ENCODE measurements at places on chromosomes 3 and 15. TPM values are rescaled to one million over a fixed set of nuclear protein-coding genes. Genes with fewer than 3 reads are reported as not detected.

The SLC51A gene
- total RNA-seq: not detected

The LINGO1 gene
- not detected for total RNA-seq

The WNT7A gene
- 0.11 TPM for total RNA-seq

The GLT8D1 gene
- total RNA-seq: 37.3 TPM

The CCR8 gene
- total RNA-seq: 0.87 TPM

The STX19 gene
- total RNA-seq: not detected

The CCDC191 gene
- 1.4 TPM for total RNA-seq

The SOX14 gene
- total RNA-seq: not detected

The LMAN1L gene
- 0.82 TPM for total RNA-seq

The ZBED2 gene
- total RNA-seq: 664 TPM

The IL5RA gene
- total RNA-seq: 0.79 TPM

DNA sequence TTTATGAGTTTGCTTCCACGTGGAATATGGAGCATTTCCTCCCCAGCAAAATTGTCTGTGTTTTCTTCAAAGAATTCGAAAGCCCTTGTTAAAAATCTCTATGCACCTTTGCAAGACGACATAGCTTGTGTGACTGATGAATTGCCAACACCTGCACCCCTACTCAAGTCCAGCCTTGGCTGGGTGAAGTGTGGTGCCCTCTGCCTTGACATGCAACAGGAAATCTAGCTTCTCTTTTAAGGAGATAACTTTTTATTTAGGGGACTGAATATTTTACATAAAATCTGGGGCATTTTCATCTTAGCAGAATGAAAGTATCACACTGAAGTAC, 647 bp downstream of the HMG20A start:
- no peak for ATAC-seq

- peak; percentile 84 for ATAC-seq
Observed at GRCh38 chr15:38297623-38298388, 45.2 kb downstream of the SPRED1 start.

- peak; percentile 14 for ATAC-seq
Observed at GRCh38 chr3:191345334-191345733, 15.0 kb upstream of the UTS2B start.

DNA sequence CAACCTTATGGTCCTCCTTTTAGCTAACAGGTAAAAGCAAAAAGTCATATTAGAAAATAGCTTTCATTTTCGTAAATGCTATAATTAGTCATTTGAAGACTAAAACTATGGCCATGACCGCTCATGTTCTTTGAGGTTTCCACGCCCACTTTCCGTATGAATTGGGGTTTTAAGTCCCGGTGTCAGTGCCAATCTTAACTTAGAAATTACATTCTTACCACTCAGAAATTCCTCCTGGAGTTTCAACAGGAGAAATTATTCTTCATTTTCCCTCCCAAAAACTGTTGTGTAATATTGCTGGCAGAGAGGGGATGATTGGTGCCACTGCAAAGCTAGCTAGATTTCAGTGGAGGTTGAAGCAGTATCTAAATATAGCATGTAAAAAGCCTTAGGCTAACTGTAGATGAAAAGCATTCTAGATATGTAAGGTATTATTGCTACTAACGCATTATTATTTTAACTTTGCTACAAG, 71.0 kb upstream of the MDFIC2 start:
- ATAC-seq: no peak

DNA sequence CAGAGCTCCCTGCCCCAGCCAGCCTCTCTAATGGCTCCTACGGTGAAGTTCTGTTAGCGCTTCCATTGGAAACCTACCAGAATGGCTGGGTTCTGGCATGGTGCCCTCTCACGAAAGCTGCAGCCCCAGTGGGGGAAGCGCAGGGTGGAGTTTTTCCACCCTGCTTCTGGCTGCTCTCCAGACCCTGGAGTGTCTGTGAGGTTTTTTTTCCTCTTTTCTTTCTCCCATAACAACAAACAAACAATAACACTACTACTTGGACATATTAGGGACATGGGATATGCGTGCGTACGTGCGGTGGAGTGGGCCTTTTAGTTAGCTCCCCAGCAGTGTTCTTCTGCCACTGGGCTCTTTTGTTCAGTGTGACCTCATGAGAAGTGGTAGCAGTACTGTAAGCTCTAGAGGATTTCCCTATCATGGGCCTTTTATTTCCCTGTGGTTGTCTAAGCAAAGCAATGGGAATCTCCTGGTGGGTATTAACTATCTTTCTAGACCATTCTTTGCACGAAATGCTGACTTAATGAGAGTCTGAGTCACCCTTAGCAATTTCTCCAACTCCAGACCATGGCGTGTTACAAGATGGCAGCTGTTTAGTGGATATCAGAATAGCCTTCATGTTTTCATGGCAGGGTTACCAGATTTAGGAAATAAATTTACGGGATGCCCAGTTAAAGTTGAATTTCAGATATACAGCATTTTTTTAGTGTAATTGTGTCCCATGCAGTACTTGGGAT, 161.9 kb downstream of the FNDC3B start:
- no peak for ATAC-seq

DNA sequence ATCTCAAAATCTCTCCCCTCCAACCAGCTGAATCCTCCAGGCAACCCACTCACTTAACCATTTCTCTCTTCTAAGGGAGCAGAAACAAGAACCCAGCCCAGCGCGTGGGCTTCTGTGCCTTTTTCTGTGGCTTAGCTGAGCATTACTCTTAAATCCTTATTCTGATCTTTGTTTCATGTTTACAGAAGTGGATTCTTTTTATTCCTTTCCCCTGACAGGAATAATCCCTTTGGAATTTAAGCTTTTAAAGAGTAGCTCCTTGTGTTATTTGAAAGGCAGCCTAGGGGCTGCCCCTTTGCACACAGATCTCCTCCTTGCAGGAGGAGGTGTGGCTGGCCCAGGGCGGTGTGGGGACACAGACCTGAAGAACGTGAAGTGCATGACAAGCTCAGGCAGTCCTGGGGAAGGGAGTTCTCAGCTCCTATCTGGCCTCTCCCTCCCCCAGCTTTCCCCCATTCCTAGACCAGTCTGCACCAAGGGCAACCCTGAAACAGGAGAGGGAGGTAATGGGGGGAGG, 77.1 kb upstream of the UBE2E1 start:
- no peak for ATAC-seq

GRCh38 chr3:140223631-140224030, 288.6 kb downstream of the CLSTN2 start:
- no peak for ATAC-seq

DNA sequence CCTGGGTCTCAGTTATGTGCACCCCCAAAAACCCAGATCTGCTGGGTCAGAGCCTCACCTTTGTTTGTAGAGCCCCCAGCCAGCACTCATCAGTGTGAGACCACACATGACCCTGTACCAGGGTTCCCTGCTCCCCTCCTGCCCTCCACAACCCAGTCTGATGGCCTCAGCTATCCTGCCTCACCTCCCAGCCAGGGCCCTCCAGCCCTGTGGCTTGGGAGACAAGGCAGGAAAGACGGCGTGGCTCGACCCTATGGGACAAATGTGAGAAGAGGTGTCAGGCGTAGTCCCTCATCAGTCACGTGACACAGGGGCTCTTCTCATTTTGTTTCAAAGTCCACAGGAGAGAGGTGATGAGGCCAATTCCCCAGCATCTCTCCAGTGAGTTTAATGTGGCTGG, 28.3 kb upstream of the PRR23E start:
- ATAC-seq: no peak

DNA sequence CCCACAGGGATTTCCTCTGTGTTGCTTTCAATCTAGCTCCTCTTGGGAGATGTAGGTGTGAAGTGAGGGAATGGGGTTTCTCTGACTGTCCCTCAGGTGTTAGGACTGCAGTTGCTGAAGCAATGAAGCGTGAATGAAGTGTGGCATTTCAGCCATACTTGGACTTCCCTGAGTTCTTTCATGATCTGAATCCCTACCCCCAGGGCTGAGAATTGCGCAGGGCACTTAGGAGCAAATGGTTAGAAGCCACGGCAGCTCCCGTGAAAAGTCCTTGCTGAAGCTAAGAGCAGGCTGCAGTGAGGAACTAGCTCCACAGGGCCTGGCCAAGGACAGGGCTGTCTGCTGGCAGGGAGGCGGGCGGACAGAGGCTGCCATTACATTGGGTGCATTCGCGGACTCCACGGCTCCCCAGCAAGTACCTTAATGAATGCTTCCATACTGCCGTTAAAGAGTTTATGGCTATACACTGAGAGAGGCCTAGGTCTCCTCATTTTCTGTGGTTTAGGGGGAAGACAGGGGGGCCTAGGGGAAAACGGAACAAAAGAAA, 69.0 kb upstream of the RAD18 start:
- ATAC-seq: no peak

DNA sequence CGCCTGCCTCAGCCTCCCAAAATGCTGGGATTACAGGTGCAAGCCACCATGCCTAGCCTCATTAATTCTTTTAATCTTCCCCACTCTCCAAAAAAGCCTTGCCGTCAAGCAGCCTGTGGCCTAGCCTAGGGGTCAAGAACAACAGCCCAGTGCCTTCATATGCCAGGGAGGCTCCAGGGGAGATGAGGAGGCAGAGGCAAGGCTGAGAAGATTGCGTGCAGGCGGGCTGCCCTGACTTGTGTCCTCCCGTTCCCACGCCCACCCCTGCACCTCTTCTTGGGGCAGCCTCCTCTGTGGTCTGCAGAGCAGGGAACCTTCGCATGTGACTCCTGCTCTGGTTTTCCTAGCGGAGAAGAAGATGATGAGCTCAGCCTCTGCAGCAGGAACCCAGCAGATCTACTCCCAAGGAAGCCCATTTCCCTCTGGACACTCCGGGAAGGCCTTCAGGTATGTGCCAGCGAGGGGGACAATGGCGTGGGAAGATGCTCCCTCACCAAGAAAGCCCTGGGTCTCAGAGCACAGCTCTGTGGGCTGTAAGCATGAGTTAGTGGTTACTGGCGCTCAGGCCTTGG, 118.5 kb upstream of the ABHD17C start:
- ATAC-seq: no peak

- ATAC-seq: no peak
Observed at GRCh38 chr3:32842531-32842931, 24.7 kb downstream of the TRIM71 start.

- ATAC-seq: peak; percentile 71
Observed at GRCh38 chr3:52838561-52839267, 3.9 kb upstream of the MUSTN1 start.

GRCh38 chr3:161852744-161853143, 356.1 kb downstream of the OTOL1 start:
- ATAC-seq: no peak

DNA sequence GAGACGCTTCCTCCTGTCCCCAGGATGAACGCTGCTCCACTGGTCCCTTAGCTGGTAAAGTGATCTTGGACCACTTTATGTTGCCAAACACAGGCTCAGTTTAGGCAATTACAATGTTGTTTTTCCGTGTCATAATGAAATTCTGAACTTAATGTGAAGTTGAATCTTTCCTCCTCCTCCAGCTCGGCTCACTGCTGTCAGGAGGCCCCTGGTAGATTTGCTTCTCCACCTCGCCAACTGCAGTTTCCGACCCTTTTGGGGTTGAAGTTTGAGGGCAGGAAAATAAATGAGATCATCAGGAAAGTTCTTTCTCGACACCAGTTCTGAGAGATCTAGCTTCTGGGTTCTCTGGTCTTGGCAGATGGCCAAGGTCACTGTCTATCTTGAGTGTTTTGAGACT, 27.8 kb downstream of the CFAP161 start:
- ATAC-seq: peak; percentile 60

- no peak for ATAC-seq
Observed at GRCh38 chr3:71857956-71858355, 73.0 kb upstream of the PROK2 start.

- ATAC-seq: no peak
Observed at GRCh38 chr15:77228828-77229227, 157.9 kb upstream of the TSPAN3 start.

DNA sequence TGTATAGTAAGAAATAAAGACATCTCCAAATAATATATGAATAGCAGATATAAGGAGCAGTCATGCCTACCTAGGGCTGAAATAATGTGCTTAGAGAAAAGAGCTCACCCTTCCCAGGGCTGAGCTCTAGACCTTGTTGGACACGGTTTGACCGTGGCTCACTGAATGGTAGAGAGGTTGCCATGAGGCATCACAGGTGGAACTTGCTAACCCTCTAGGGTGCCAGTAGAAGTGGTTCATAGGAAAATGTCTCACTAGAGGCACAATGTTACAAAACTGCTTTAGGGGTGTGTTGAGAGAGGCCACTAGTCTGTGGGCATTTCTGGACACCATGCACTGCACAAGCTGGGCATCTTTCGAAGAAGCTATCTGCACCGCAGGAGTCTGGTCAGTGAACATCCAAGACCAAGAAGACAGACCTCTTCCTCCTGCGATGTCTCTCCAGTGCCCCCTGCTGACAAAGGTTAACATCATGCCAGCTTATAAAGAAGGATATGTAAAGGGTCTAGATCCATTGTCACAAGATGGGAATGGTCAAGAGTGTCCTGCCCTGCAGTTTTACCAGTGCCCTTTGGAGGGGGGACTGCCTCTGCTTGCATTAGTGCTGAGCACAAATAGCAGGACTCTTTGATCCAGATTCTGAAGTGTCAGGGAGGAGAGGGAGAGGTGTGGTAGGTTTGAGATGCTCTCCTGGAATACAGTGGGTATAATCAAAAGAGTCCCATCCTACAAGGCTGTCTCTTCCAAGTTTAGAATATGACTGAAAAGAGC, 266.8 kb downstream of the ZNF385D start:
- ATAC-seq: no peak

- no peak for ATAC-seq
Observed at GRCh38 chr3:21654241-21654640, 96.8 kb downstream of the ZNF385D start.

- ATAC-seq: no peak
Observed at GRCh38 chr15:65204236-65204930, 6.9 kb downstream of the CILP start.

DNA sequence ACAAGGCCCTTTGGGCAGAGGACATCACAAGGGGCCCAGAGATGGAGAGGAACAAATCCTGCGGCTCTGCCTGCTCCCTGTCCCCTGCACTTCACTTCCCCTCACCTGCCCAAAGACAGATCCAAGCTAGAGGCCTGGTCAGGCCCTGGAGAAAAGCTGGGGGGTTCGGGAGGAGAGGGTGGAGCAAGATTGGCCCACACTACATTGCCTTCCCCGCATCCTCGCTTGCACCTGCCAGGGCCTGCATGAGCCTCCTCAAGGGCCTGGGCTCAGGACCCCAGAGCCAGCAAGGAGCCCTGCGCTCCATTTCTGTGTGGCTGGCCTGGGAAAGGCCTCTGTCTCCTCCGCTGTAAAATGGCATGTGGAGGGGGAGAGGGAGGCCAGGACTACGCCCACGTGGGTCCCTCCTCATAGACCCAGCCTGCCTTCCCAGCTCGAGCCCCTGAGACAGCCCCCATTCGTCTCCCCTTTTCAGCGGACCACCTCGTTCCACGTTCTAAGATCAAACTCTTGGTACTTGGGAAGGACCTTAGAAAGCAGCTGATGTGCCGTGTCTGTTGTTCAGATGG, 106.0 kb downstream of the HMG20A start:
- no peak for ATAC-seq

DNA sequence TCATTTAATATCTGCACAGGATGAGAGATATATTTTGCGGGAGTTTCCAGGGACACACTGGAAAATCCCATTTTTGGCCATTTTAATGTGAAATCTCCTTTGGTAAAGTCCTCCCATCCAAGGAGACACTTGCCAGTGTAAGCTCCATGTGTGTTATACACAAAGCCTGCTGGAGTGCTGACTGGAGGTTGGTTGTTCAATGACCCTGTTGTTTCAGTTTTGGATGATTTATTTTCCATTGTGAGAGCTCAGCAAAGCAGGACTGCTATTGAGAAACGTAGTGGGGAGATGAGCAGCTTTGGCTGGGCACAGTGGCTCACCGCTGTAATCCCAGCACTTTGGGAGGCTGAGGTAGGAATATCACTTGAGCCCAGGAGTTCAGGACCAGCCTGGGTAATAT, 127.7 kb downstream of the NUP210 start:
- no peak for ATAC-seq

- ATAC-seq: peak; percentile 57
Observed at GRCh38 chr15:85116925-85117646, 135.4 kb downstream of the PDE8A start.

Measured in activated T-helper 17 cell treated with anti-CD3 and anti-CD28 coated beads, Interleukin-2, amount 50 U/mL, for 72 hours (primary cell).